Hair follicular keratinocyte (primary cell): ENCODE measurements at places on chromosomes 5 and 9. TPM values are rescaled to one million over a fixed set of nuclear protein-coding genes. Genes with fewer than 3 reads are reported as not detected.

The PPP2R2B gene
- 1.8 and 2.7 TPM in 2 replicates for total RNA-seq

The GMCL2 gene
- not detected in 2 replicates for total RNA-seq

The ZBTB34 gene
- total RNA-seq, result 1.3 and 2.0 TPM in 2 replicates

The TRIM14 gene
- 12.0 and 15.5 TPM in 2 replicates for total RNA-seq

The DHX29 gene
- total RNA-seq, result 19.2 and 25.3 TPM in 2 replicates

The PDE8B gene
- not detected in 2 replicates for total RNA-seq

The DAPK1 gene
- 0.55 and 1.0 TPM in 2 replicates for total RNA-seq
